ENCODE measurements at places on chromosomes 5 and 9.

GRCh38 chr5:40041452-40041851 is 616.7 kb upstream of the DAB2 start:
- DNase-seq, result no peak

GRCh38 chr5:34556509-34556782 is 99.7 kb upstream of the RAI14 start:
- no peak for DNase-seq

GRCh38 chr5:67816456-67816855 is 399.1 kb upstream of the PIK3R1 start:
- no peak for DNase-seq

DNA sequence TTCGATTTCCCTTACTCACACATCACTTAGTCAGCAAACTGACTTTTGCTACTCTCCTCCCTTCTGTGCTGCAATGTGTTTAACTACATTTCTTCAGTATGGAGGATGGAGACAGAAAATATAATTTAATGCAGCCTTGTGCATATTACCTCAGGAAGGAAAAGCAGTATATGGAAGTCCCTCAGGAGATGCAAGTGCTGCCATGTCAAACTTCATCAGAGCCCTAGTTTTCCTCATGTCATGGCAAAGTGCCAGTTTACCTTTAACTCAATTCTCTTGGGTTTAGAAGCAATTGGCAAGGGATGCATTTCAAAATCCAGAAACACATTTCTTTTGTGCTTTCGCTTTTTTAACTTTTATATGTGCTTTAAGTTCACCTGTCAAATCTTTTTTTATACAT is 365.4 kb downstream of the ISL1 start:
- no peak for DNase-seq

DNA sequence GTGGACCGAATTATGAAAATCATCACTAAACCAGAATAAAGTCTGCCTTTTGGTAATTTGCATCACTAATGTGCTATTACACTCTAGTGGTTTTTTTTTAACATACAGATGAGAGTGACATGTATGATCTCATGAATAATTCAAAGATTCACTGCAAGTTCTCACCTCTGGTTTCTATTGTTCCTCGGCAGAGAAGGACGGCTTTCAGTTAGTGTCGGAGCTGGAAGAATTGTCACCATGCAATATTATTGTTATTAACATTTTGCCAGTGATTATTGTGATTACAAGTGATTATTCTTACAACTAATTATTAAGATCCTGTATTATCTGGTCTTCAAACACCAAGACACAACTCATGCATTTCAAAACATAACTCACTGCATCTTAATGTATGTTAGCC is 366.6 kb upstream of the RPS23 start:
- no peak for DNase-seq

DNA sequence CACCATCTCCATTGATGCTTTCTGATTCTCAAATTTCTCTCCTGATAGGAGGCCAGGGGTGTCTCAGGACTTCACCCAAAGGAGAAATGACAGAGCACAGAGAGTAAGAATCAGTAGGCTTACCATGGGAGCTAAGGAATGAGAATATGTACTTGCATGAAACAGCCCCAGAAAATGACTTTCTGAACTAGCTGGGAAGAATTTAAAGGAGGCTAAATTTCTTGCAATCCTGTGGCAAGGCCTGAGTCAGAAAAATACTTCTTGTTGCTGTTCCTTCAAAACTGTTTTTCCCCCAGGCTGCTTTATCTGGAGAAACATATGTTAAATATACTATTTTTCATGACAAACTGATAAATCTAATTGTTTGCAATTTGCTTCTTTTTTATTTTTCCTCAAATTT is 53.4 kb upstream of the FBXL7 start:
- no peak for DNase-seq

DNA sequence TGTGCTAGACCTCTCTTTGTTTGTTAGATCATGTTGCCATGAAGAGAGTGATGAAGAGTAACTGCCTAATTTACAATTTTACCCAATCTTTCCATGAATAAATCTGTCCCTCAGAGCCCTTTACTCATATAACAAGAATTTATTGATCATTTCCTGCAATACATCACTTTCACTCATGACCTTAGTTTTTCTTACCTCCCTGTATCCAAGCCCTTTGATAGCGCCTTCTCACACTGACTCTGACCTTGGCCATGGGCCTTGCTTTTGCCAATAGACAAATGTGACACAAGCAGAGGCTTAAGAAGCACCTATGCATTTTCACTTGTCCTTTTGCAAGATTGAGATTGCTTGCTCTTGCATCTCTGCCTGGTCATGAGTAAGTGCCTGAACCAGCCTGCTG is 288.1 kb downstream of the NNT start:
- no peak for DNase-seq

GRCh38 chr5:23579566-23579965 is 72.2 kb downstream of the PRDM9 start:
- DNase-seq, result no peak

- no peak for DNase-seq
Measured at GRCh38 chr9:36858805-36859375, 175.2 kb downstream of the PAX5 start.

- peak; percentile 7 for DNase-seq
Measured at GRCh38 chr5:132655821-132656773, 1.9 kb upstream of the IL13 start.

- DNase-seq, result no peak
Measured at GRCh38 chr9:127943011-127943662, 5.5 kb upstream of the DPM2 start.

DNA sequence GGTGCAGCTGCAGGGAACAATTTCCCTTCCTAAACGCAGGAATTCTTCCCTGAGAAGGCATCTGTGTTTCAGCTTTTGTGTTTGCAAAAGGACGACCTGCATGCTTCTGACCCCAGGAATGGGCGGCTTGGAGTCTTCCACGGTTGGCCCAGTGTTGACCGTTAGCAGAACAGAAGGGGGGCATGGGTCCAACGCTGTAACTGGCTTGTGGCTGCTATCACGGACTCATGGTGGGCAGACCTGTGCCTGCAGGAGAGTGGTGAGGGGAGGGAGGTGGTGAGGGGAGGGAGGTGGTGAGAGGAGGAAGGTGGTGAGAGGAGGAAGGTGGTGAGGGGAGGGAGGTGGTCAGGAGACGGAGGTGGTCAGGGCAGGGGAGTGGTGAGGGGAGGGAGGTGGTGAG is 388.6 kb upstream of the IRX4 start:
- DNase-seq, result no peak

DNA sequence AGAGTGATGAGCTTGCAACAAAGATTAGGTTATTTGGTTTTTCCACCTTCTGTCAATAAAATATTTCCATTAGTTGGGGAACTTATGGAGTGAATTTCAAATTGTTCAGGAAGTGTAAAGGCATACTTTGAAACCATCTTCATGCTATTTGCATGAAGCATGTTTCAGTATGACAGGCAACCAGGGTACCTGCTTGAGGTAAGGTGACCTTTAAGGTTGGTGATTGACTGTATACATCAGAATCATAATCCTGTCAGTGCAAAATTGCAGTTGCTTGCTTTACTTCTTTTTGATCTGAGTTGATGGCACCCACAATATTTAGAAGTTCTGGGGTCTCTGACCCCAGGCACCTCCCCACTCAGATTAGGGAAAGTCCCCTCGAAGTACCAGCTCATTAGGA is 26.0 kb upstream of the TMEM171 start:
- DNase-seq, result no peak

Data from muscle of back (tissue), 13 donors.